Muscle of leg (tissue), 16 donors: ENCODE measurements at places on chromosomes 13 and 19.

DNA sequence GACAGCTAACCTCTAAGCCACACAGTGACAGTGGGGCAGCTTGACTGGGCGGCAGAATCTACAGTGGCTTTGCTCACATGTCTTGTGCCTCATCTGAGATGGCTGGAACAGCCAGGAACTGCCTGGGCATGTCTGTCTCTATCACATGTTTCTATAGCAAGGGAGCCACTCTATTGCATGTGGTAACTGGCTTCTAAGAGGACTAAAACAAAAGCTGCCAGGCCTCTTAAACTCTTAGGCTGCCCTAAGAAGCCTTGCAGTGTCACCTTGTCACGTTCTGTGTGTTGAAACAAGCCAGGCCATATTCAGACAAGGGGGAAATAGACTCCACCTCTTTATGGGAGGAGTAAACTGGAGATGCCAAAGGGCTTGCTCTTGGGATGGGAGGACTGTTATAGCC lies 122.9 kb upstream of the MAB21L1 start:
- peak; percentile 12 for DNase-seq
- no peaks in the 10 kb centered on the region for H3K36me3 ChIP-seq
- H3K27me3 ChIP-seq = no peaks in the 10 kb centered on the region
- no peak overlapping the region for H3K4me3 ChIP-seq
- H3K4me1 ChIP-seq = peaks cover 4% of the 10 kb centered on the region
- no peak overlapping the region for H3K27ac ChIP-seq

DNA sequence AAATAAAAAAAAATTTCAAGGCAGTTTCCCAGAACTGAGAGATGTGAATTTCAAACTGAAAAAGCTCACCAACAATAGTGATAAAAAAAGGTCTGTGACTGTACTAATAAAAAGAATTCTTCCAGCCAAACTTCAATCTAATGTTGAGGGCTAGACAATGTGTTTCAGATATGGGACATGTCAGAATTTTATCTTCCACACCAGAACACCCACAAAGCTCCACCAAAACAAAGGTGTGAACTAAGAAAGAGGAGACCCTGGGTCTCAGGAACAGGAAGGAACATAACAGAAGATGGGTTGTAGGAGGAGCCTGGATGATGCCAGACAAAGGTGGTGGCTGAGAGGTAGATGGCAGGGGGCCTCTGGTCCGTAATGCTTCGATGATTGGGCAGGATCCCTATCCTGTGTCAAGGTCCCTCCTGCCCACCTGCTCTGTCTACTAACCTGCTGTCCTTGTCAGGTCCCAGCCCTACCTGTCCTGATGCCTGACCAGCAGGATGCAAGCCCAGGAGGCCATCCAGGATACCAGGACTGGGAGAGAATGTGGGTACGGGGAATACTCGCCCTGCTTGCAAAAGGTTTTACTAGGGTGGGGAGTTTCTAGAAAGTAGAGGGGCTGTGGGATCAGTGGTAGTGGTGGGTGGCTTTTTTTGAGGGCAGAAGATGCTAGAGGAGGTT lies 4.5 kb downstream of the MZF1 start:
- H3K4me1 ChIP-seq = peaks cover 12% of the 10 kb centered on the region
- no peak overlapping the region for H3K27ac ChIP-seq
- peaks cover 4% of the 10 kb centered on the region for H3K27me3 ChIP-seq
- H3K4me3 ChIP-seq = no peak overlapping the region

GRCh38 chr19:48415395-48415794 lies 21.9 kb downstream of the GRIN2D start:
- no peak overlapping the region for H3K27ac ChIP-seq
- no peaks in the 10 kb centered on the region for H3K4me1 ChIP-seq
- peaks cover 38% of the 10 kb centered on the region for H3K27me3 ChIP-seq
- no peaks in the 10 kb centered on the region for H3K36me3 ChIP-seq
- no peak overlapping the region for H3K4me3 ChIP-seq

- DNase-seq = peak; percentile 14
- H3K27ac ChIP-seq = no peak overlapping the region
- H3K4me3 ChIP-seq = no peak overlapping the region
- no peaks in the 10 kb centered on the region for H3K27me3 ChIP-seq
Observed at GRCh38 chr13:95367309-95367843, 66.1 kb upstream of the ABCC4 start.

GRCh38 chr13:112638157-112638750 lies 50.3 kb upstream of the TUBGCP3 start:
- no peak overlapping the region for H3K27ac ChIP-seq
- no peak for DNase-seq
- H3K4me1 ChIP-seq = no peaks in the 10 kb centered on the region
- no peak overlapping the region for H3K4me3 ChIP-seq
- H3K27me3 ChIP-seq = peaks cover 46% of the 10 kb centered on the region
- no peaks in the 10 kb centered on the region for H3K36me3 ChIP-seq
